IMR-90 (cell line): ENCODE measurements at places on chromosomes 13 and 19. TPM values are rescaled to one million over a fixed set of nuclear protein-coding genes. Genes with fewer than 3 reads are reported as not detected.

Gene MTMR6
- total RNA-seq: 21.7 and 33.1 TPM in 2 replicates

GRCh38 chr13:107531180-107531579 is 684.2 kb downstream of the LIG4 start:
- no peak overlapping the region for H3K4me3 ChIP-seq
- H3K27ac ChIP-seq: no peak overlapping the region
- no peaks in the 10 kb centered on the region for H3K36me3 ChIP-seq

DNA sequence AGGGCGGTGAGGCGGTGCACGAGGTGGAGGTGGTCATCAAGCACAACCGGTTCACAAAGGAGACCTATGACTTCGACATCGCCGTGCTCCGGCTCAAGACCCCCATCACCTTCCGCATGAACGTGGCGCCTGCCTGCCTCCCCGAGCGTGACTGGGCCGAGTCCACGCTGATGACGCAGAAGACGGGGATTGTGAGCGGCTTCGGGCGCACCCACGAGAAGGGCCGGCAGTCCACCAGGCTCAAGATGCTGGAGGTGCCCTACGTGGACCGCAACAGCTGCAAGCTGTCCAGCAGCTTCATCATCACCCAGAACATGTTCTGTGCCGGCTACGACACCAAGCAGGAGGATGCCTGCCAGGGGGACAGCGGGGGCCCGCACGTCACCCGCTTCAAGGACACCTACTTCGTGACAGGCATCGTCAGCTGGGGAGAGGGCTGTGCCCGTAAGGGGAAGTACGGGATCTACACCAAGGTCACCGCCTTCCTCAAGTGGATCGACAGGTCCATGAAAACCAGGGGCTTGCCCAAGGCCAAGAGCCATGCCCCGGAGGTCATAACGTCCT is 9.4 kb upstream of the PROZ start:
- no peaks in the 10 kb centered on the region for H3K36me3 ChIP-seq
- H3K27ac ChIP-seq: no peak overlapping the region
- peaks cover 7% of the 10 kb centered on the region for H3K4me1 ChIP-seq

- H3K36me3 ChIP-seq: peaks cover 24% of the 10 kb centered on the region
- H3K4me3 ChIP-seq: no peak overlapping the region
- H3K4me1 ChIP-seq: peaks cover 5% of the 10 kb centered on the region
- H3K27ac ChIP-seq: no peak overlapping the region
Measured at GRCh38 chr19:8310342-8311055, 2.3 kb upstream of the CD320 start.

DNA sequence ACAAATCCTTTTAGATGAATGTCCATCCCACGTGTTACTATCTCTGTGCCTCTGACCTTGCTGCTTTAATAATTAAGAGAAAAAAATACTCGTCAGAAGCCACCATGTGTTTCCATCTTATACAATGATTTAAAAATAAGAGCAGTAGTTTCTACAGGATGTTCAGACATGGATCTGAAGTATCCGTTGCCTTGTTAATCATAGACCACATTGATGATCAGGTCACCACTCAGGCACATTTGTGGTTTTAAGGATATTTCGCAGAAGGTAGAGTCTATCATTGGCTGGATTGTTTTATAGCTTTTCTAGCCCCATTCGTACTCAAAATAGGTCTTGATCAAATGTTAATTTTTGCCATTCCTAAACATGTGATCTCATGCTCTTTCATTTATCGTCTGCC is 710.0 kb upstream of the ARGLU1 start:
- peaks cover 6% of the 10 kb centered on the region for H3K4me1 ChIP-seq
- no peaks in the 10 kb centered on the region for H3K27me3 ChIP-seq
- peak; percentile 15 for DNase-seq
- H3K4me3 ChIP-seq: no peak overlapping the region

GRCh38 chr13:109055850-109056249 is 426.4 kb downstream of the MYO16 start:
- no peak for DNase-seq
- H3K36me3 ChIP-seq: no peaks in the 10 kb centered on the region
- no peak overlapping the region for H3K4me3 ChIP-seq
- peaks cover 12% of the 10 kb centered on the region; the same call in 1 of the 2 replicates for H3K27me3 ChIP-seq
- H3K4me1 ChIP-seq: no peaks in the 10 kb centered on the region

DNA sequence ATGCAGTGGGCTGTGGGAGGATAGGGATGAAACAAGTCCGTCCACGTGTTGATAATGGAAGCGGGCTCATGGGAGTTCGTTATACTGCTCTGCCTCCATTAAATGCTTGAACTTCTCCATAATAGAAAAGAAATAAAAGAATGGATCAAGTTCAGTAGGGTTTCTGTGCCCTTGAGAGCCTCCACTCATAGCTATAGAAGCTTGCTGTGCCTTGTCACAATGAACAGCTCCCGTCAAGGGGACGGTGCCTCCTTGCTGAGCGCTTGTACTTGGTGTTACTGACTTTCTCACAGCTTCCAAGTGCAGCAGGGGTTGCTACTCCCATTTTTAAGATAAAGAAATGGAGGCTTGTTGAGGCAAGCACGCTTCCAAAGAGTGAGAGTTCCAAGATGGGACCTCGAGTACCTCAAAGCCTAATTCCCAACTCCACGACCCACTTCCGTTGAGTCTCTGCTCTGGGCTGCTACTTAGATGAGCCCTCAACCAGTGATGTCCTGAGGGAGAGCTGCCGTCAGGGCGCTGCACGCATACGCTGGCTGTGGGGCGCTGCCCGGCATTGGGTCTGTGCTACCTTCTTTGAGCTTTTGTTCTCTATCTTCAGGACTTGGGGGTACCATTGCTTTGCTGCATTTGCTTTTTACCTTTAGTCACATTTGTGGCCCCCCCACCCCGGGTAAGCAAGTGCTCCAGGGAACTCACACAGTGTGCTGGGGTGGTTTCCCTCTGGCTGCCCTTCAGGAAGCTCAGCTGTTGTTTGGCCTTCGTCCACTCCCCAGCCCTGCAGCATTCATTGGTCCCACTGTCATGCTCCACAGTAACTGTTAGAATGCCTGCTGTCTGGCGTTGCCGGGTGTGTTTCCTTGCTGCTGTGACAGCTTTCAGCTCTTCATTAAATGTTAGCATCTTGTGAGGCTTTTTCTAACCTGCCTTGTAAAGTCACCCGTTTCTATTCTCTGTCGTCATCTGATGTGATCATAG is 9.5 kb downstream of the SNRNP70 start:
- no peak overlapping the region for H3K27ac ChIP-seq
- DNase-seq: no peak
- H3K4me3 ChIP-seq: no peak overlapping the region
- H3K27me3 ChIP-seq: no peaks in the 10 kb centered on the region
- H3K4me1 ChIP-seq: no peaks in the 10 kb centered on the region
- H3K36me3 ChIP-seq: peaks cover 76% of the 10 kb centered on the region

Gene EHD2
- 31.9 and 35.3 TPM in 2 replicates for total RNA-seq

Gene KASH5
- not detected in 2 replicates for total RNA-seq
